ENCODE measurements at places on chromosomes 7 and 10. TPM values are rescaled to one million over a fixed set of nuclear protein-coding genes. Genes with fewer than 3 reads are reported as not detected.

GRCh38 chr10:3119796-3120459, 52.6 kb downstream of the PFKP start:
- peaks cover 67% of the 10 kb centered on the region for H3K36me3 ChIP-seq
- no peaks in the 10 kb centered on the region for H3K27me3 ChIP-seq
- no peak overlapping the region for H3K27ac ChIP-seq

CYP2C18 gene
- total RNA-seq: not detected

INTS15 gene
- total RNA-seq: 26.8 TPM

FAM241B gene
- total RNA-seq: 12.5 TPM

OPALIN gene
- not detected for total RNA-seq

BMPER gene
- total RNA-seq: not detected

DNA sequence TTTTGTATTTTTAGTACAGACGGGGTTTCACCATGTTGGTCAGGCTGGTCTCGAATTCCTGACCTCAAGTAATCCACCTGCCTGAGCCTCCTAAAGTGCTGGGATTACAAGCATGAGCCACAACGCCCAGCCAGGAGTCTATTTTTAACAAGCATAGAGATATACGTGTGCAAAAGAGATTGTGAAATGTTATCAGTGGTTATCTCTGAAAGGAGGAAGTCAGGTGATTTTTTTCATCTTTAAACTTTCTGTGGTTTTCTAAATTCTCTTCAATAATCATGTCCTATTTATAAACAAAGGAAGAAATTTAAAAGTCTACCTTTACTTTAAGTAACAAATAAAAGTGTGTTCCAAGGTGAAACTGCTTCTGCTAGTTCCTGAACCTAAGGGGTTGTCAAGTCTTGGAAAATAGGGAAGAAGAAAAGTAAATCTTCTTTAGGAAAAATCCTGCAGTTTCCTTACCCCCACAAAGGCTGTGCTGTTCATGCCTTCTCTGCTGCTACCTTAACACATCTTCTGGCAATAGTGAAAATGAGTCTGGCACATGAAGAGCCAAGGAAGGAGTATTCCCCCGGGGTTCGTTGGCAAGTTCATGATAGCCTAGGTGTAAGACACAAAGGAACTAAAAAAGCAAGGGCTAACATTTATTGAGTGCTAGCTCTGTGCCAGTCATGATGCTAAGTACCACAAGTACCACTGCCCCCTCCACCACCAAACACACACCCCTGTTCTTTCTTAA, 51.1 kb downstream of the CYP26A1 start:
- no peak overlapping the region for H3K27ac ChIP-seq
- peaks cover 22% of the 10 kb centered on the region for H3K4me1 ChIP-seq
- H3K27me3 ChIP-seq: no peaks in the 10 kb centered on the region
- DNase-seq: no peak

DNA sequence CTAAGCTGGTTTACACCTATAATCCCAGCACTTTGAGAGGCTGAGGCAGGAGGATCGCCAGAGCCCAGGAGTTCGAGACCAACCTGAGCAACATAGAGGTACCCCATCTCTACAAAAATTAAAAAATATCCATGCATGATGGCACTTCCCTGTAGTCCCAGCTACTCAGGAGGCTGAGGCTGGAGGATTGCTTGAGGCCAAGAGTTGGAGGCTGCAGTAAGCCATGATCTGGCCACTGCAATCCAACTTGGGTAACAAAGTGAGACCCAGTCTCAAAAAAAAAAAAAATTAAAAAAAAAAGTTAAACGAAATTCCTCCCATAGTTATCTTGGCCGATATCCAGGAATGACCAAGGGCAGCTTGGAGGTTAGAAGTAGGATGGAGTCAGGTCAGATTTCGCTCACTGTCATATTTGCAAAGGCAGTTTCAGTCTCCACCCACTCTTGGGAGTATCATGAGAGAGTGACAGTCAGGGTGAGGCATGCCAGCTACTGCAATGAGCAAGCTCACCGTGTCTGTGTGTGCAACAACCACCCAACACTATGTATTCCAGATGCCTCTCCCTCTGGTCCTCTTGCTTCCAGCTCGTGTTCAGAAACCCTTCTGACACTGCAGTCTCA, 6.0 kb upstream of the ZDHHC4 start:
- peaks cover 6% of the 10 kb centered on the region for H3K4me1 ChIP-seq
- no peak overlapping the region for H3K4me3 ChIP-seq
- no peaks in the 10 kb centered on the region for H3K27me3 ChIP-seq
- H3K36me3 ChIP-seq: no peaks in the 10 kb centered on the region
- DNase-seq: no peak

- H3K36me3 ChIP-seq: no peaks in the 10 kb centered on the region
- no peak overlapping the region for H3K4me3 ChIP-seq
- no peaks in the 10 kb centered on the region for H3K27me3 ChIP-seq
- H3K4me1 ChIP-seq: no peaks in the 10 kb centered on the region
- DNase-seq: no peak
Observed at GRCh38 chr10:88361494-88361893, 221.6 kb downstream of the RNLS start.

- no peaks in the 10 kb centered on the region for H3K27me3 ChIP-seq
- no peak for DNase-seq
- no peaks in the 10 kb centered on the region for H3K36me3 ChIP-seq
- H3K4me1 ChIP-seq: no peaks in the 10 kb centered on the region
- no peak overlapping the region for H3K27ac ChIP-seq
Observed at GRCh38 chr7:83866582-83866981, 217.6 kb upstream of the SEMA3E start.

GRCh38 chr7:15086131-15086611, 183.6 kb upstream of the DGKB start:
- no peak overlapping the region for H3K4me3 ChIP-seq
- no peak overlapping the region for H3K27ac ChIP-seq
- DNase-seq: no peak
- H3K27me3 ChIP-seq: no peaks in the 10 kb centered on the region
- no peaks in the 10 kb centered on the region for H3K4me1 ChIP-seq
- no peaks in the 10 kb centered on the region for H3K36me3 ChIP-seq

DNA sequence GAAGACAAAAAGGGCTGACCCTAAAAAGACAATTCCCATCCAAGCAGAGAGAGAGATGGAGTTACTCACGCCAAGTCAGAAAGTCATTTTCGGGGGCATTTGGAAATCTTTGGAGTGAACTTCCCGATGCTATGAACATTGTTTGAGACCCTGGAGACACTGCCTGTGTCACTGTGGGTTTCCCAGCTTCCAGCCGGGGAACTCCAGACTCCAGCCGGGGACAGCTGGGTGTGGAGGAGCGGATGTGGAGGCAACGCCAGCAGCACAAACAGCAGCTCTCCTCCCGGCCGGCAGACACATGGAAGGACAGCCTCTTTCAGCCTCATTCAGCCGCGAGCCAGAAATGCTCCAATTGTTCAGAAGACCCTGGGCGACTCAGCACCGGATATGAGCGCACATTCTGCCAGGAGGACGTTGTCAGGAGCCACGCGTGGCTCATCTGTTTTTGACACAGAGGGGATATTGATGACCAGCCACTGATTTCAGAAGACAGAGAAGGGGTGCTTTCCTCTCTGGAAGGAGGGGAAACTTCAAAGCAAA, 97.6 kb downstream of the PRPF18 start:
- H3K4me1 ChIP-seq: no peaks in the 10 kb centered on the region
- H3K36me3 ChIP-seq: no peaks in the 10 kb centered on the region
- H3K4me3 ChIP-seq: no peak overlapping the region
- peaks cover 4% of the 10 kb centered on the region for H3K27me3 ChIP-seq
- H3K27ac ChIP-seq: no peak overlapping the region
- no peak for DNase-seq

HOXA5 gene
- total RNA-seq: not detected

C10orf105 gene
- total RNA-seq: 0.16 TPM

PITRM1 gene
- total RNA-seq: 77.6 TPM

GRCh38 chr7:94584113-94584512, 71.8 kb downstream of the SGCE start:
- H3K27ac ChIP-seq: no peak overlapping the region
- no peaks in the 10 kb centered on the region for H3K4me1 ChIP-seq
- H3K27me3 ChIP-seq: no peaks in the 10 kb centered on the region
- no peak overlapping the region for H3K4me3 ChIP-seq
- no peak for DNase-seq

CFAP58 gene
- total RNA-seq: 0.27 TPM

- H3K27ac ChIP-seq: no peak overlapping the region
- H3K27me3 ChIP-seq: no peaks in the 10 kb centered on the region
- no peak overlapping the region for H3K4me3 ChIP-seq
Observed at GRCh38 chr7:28623105-28623730, 210.9 kb downstream of the CREB5 start.

DNA sequence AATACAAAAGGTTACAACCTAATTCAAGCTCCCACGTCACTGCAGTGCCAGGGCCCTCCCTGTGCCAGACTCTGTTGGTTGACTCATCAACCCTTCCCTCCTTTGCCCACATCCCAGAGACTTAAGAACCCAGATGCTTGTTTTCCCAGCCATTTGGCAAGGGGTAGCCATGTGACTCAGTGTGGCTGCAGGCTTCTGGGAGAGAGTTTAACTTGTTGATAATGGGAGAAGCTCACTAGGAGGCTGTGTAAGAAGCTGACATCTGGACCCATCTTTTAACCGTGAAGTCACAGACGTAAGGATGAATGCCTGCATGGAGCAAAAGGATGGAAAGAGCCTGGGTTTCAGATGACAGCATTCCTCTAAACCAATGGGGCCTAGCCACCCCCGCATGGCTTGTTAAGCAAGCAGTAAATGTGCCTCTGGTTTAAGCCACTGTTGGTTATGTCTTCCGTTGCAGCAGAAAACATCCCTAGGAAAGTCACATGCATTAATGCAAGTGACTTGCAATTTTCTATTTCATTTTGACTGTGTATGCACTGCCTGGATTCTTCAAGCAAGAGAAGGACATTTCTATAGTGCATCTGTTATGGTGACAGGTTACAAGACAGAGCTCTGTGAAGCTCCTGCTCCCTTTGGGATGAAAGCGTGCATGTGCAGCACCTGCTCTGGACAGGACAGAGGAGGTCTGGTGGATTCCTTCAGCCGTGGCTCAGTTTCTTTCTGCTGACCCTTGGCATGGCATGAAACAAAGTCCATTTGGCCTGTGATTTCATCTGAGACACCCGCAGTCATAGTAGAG, 57.5 kb upstream of the CREB5 start:
- no peak for DNase-seq
- H3K27ac ChIP-seq: no peak overlapping the region
- no peaks in the 10 kb centered on the region for H3K27me3 ChIP-seq

DNA sequence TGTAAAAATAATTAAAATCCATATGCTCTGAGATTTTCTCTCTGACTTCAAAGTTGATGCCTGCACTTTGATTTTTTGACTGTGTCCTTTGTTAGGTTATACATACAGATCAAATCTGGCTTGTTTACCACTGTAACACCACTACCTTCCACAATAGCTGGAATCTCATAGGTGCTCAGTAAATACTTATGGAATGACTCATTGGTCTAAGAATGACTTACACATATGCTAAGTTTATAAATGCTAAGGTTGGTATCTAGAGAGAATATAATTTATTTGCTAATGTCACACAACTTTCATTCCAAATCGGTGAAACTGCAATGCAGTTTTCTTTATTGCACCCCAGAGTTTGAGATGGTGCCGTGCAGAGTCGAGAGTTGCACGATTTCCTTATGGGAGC, 578.5 kb downstream of the SH2D4B start:
- no peaks in the 10 kb centered on the region for H3K4me1 ChIP-seq
- no peak overlapping the region for H3K27ac ChIP-seq
- H3K27me3 ChIP-seq: no peaks in the 10 kb centered on the region
- no peaks in the 10 kb centered on the region for H3K36me3 ChIP-seq
- no peak overlapping the region for H3K4me3 ChIP-seq

- H3K36me3 ChIP-seq: no peaks in the 10 kb centered on the region
- H3K4me1 ChIP-seq: no peaks in the 10 kb centered on the region
- no peak for DNase-seq
- H3K4me3 ChIP-seq: no peak overlapping the region
- no peaks in the 10 kb centered on the region for H3K27me3 ChIP-seq
Observed at GRCh38 chr7:53993224-53993623, 549.0 kb upstream of the VSTM2A start.

DNA sequence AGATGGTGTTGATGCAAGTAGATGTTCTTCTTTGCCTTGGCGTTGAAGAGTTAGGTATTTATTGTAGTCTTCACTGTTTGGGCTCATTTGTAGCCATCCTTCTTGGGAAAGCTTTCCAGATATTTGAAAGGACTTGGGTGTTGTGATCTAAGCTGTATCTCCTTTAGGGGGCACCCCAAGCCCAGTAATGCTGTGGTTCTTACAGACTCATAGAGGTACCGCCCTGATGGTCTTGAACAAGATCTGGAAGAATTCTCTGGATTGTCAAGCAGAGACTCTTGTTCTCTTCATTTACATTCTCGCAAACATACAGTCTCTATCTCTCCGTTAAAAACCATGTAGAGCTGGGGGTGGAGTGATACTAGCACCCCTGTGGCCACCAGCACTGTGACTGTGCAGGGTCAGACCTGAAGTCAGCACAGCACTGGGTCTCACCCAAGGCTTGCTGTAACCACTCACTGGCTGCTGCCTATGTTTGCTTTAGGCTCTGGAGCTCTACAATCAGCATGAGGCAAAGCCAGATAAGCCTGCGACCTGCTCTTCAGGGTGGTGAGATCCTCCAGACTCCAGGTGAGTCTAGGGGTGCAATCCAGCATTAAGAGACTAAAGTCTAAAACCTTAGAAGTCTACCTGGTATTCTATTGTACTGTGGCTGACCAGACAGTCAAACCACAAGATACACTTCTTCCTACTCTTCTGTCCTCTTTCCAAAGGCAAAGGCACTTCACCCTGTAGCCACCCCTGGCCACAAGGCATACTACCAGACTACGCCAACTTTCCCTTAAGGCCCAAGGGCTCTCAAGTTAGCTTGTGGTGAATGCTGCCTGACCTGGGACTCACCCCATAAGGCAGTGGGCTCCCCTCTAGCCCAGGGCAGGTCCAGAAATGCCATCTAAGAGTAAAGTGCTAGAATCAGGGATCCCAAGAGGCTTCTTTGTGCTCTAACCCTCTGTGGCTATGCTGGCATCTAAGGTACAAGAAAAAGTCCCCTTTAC, 209.7 kb upstream of the TMEM196 start:
- H3K27ac ChIP-seq: no peak overlapping the region
- H3K4me3 ChIP-seq: no peak overlapping the region
- H3K27me3 ChIP-seq: no peaks in the 10 kb centered on the region
- DNase-seq: peak; percentile 34

- no peaks in the 10 kb centered on the region for H3K4me1 ChIP-seq
- no peak for DNase-seq
- H3K27me3 ChIP-seq: no peaks in the 10 kb centered on the region
- H3K27ac ChIP-seq: no peak overlapping the region
- H3K4me3 ChIP-seq: no peak overlapping the region
Observed at GRCh38 chr7:3244241-3244814, 56.7 kb upstream of the SDK1 start.

GRCh38 chr10:122571892-122572291, 11.3 kb downstream of the DMBT1 start:
- H3K27me3 ChIP-seq: peaks cover 14% of the 10 kb centered on the region
- H3K36me3 ChIP-seq: no peaks in the 10 kb centered on the region
- no peaks in the 10 kb centered on the region for H3K4me1 ChIP-seq
- no peak overlapping the region for H3K4me3 ChIP-seq
- no peak for DNase-seq
- H3K27ac ChIP-seq: no peak overlapping the region

SEPTIN7 gene
- 231 TPM for total RNA-seq

- H3K4me1 ChIP-seq: peaks cover 16% of the 10 kb centered on the region
- DNase-seq: peak; percentile 93
- peaks cover 6% of the 10 kb centered on the region for H3K27me3 ChIP-seq
- H3K4me3 ChIP-seq: peak overlapping the region; percentile 22
Observed at GRCh38 chr10:5629303-5630111, 36.9 kb downstream of the ASB13 start.

- H3K4me3 ChIP-seq: no peak overlapping the region
- no peaks in the 10 kb centered on the region for H3K36me3 ChIP-seq
- H3K27ac ChIP-seq: no peak overlapping the region
- no peak for DNase-seq
- H3K4me1 ChIP-seq: peaks cover 3% of the 10 kb centered on the region
Observed at GRCh38 chr7:117323851-117324711, 1.2 kb upstream of the WNT2 start.
